EL (cell line): ENCODE measurements at places on chromosomes 1 and 21.

GRCh38 chr1:47837056-47837830, 159.9 kb downstream of the TRABD2B start:
- DNase-seq = no peak

- no peak for DNase-seq
Measured at GRCh38 chr1:24155011-24155782, 12.3 kb upstream of the IL22RA1 start.

DNA sequence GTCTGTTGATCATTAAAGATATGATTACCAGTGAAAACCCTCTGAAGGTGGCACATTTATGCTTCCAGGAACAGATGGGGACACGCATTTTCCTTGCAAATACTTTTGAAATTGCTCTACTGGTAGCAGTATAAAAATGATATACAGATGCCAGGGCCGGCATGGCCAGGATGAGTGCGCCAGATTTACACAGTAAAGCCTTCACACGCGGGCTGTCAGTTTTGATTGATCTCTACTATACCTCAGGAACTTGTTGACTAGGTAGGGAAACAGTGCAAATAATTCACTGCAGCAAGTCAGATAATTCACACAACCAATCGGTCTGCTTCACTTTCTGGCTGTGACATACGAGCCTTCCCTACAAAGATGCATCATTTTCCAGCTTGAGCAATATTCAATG, 123.2 kb upstream of the BARHL2 start:
- no peak for DNase-seq

DNA sequence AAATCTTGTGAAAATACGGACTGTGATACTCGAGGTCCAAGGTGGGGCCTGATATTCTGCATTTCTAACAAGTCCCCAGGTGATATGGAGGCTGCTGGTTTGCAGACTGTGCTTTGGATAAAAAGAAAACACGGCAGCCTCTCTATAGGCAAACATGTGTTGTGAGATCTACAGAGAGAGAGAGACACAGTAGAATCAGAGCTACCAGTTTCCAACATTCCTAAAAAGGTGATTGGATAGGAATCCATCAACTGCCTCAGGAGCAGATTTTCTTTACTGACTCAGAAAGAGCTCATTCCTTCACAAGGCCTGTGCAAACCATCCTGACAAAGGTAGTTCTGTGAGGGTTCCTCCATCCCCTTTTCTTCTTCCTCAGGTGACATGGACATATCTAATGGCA, 651.6 kb upstream of the CAMK1G start:
- DNase-seq = no peak

DNA sequence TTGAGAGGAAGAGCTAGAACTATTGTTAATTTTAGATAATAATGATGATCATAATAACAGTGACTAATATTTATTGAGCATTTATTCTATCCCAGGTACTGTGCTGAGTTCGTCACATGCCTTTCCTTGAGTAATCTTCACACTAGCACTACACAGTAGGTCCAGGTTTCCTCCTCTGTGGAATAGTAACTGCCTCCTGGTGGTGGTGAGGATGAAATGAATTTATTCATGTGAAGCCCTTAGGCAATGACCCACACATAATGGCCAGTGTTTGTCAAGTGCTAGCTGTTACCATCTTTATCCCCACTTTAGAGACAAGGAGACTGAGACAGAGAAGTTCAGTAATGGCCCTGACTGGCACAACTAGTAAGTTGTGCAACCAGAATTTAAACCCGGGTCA, 5.9 kb downstream of the NIPAL3 start:
- peak; percentile 5 for DNase-seq

- peak; percentile 62 for DNase-seq
Measured at GRCh38 chr21:46099476-46099875, 1.6 kb downstream of the COL6A2 start.

DNA sequence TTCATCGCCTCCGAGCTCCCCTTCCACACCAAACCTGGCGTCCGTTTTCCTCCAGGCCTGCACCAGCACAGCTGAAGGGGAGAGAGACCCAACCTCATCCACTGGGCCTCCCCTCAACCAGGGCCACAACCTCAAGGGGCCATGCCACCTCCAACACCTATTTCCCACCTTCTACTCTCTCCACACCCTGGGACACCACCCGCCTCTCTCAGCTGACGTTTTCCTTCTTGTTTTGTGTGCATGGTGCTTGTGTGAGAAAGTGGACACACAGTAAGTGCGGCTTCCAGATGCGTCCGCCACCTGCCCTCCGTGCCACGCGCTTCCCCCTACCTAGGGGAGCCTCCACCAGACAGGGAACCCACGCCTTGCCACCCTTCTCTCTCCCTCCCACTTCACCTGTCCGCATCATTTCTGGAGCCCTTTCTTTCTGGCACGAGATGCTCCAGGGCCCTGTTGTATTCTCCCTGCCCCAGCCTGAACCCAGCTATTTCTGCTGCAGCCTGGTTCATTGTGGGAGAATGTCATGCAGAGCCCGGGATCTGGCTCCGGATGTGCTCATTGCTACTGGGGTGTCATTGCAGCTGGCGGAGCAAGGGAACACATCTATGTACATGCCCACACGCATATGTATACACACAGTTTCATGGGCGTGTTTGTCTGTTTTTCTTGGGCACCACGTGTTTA, 1.3 kb upstream of the GNB1 start:
- no peak for DNase-seq

- DNase-seq = no peak
Measured at GRCh38 chr1:221274373-221274772, 395.1 kb downstream of the HLX start.

DNA sequence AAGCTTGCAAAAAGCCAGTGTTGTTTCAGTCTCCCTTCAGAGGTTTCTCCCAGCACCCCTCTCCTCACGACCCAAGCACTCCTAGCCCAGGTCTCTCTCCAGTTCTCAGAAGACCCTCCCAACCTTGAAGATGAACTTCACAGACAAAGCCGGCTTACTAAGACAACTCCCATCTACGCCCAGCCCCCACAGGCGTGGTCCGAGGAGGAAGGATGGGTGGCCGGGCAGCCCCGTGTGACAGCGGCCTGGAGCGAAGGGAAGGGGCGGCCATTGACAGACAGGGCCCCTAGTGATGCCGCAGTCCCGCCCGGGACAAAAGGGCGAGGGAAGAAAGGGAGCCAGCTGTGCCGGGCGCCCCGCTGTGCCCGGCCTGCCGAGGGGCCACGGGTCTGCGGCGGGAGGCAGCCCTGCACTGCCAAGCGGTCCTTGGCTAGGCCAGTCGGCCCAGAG, 6.9 kb downstream of the PAX7 start:
- no peak for DNase-seq

GRCh38 chr1:183792300-183792699, 12.6 kb upstream of the RGL1 start:
- no peak for DNase-seq

GRCh38 chr1:165153182-165153581, 203.3 kb downstream of the LMX1A start:
- no peak for DNase-seq

GRCh38 chr1:204733289-204733688, 47.8 kb upstream of the LRRN2 start:
- no peak for DNase-seq

DNA sequence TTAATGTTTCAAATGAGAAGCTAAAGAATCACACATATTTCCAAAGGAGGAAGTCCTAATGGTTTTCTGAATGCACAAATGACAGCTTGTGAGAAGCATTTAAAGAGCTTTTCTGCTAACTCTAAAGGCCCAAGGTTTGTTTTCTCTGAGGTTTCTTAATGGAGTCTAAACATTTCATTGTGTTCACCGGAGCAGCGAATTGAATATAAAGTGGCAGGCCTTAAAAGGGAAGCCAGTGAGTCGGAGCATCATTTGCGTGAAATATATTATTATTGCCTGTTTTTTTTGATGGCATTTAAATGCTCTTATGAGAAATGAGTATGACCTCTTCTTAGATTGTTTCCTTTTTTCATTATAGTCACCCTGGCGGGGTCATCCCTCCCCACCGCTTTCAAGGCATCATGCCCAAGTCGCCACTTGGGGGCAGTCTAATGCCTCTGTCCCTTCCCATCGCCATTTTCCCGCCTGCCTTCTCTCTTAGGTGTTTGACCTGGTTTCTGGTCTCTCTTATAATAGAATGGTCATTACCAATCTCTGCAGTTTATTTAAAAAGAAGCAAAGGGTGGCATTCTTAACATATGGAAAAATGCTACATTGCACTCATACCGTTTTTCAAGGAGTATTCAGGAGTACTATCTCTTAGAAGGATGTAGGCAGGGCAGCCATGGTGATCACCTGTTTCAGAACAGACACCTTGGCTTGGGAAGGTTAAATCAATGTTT, 25.3 kb upstream of the OVAAL start:
- DNase-seq = peak; percentile 58

- DNase-seq = no peak
Measured at GRCh38 chr1:177286396-177286795, 115.6 kb downstream of the BRINP2 start.

DNA sequence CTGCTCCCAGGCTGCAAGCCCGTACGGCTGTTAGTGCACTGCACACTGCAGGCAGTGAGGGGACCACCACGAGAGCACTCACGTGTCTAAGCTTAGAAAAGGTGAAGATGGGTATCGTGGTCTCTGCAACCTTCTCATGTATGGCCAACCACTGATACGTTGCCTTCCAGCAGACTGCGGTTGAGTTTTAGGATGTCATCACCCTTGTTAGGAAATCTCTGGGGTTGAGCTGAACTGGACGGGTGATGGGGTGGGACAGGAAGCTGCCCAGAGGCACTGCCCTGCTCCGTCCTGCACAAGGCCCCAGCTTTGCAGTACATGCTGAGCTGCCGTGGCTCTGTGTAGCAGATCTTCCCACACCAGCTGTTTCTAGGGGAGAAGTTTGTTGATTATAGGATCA, 43.3 kb downstream of the FAAP20 start:
- no peak for DNase-seq

- no peak for DNase-seq
Measured at GRCh38 chr1:32220746-32221580, 1.2 kb downstream of the TMEM234 start.

- DNase-seq = no peak
Measured at GRCh38 chr1:160740133-160740688, 1.2 kb downstream of the SLAMF7 start.

DNA sequence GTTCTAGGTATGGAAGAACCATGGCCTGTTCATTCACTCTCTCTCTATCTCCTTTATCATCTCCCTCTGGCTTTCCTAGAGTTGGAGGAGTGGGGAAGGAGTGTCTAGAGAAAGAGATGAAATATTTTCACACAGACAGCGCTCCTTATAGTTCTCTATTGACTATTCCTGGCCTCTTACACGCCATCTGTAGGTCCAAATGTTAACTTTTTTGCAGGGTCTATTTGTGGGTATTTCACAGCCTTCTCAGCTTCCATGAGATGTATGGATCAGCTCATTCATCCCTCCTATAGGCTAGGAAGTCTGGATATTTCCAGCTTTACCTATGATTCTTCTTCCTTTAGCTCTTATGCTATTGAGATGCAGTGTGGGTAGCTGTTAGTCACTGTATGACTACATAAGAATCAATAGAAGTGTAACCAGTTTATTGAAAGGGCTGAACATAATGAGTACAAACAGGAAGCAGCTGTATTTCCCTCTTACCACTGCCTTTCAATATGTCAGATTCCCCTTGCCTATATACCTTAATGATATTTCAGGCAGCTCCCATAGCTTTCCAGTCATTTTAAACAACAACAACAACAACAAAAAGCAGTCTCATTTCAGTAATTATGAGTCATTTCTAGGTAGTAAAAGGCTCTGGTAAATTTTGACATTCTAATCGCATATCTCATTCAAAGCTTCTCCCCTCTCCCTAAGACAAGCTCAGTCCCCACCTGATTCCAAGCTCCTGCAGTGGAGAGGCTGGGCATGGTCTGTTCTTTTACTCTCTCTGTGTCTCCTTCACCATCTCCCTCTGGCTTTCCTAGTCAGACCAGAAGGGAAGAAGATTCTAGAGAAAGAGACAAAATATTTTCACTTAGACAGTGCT, 149.5 kb downstream of the TTLL7 start:
- no peak for DNase-seq

- DNase-seq = no peak
Measured at GRCh38 chr1:108070662-108071061, 105.7 kb upstream of the VAV3 start.

- DNase-seq = peak; percentile 11
Measured at GRCh38 chr1:48931506-48932192, 155.0 kb upstream of the BEND5 start.

DNA sequence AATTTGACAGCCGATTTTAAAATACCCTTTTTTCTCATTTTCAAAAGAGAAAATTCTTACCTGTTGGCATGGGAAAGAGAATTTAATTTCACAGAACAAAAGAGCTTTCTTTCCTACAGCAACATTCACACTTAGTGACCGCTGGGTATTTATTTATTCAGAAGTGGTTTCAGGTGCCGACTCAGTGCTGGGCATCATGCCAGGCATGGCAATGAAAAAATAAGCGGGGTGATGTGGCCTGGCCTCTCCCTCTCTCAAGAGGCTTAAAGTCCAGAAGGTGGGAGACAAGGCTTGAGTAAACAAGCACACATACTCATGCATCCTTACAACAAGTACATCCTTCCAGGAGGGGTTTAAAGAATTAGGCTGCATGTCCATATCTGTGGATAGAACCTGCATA, 4.1 kb upstream of the PCP4 start:
- DNase-seq = no peak

DNA sequence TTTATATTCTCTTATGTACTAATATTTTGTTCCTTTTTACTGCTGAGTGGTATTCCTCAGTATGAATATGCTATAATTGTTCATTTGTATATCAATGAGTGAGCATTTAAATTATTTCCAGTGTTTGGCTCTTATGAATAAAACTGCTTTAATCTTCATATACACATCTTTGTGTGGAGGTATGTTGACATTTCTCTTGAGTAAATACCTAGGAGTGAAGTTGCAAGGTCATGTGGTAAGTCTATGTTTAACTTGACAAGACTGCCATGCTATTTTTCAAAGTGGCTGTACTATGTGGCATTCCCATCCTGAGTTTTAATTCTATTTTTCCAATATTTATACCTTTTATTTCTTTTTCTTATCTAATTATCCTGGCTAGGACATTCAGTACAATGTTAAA, 124.2 kb downstream of the ADSS2 start:
- no peak for DNase-seq

DNA sequence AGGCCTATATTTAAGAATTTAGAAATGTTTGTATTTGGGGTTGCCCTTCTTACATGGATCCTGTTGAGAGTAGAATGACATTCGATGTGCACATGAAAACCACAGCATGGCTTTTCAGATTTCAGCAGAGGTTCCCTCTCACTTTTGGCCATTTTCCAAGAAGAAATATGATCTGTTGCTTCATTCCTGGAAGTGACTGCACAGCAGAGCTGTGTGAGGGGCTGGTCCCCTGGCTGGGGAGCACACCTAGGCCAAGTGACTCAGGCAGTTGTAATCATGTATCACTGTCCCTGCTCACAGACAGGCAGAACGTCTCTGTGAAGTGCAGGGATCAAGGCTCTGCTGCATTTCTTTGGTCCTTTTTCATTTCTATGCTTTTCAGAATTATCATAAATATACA, 32.3 kb downstream of the AGT start:
- peak; percentile 66 for DNase-seq

DNA sequence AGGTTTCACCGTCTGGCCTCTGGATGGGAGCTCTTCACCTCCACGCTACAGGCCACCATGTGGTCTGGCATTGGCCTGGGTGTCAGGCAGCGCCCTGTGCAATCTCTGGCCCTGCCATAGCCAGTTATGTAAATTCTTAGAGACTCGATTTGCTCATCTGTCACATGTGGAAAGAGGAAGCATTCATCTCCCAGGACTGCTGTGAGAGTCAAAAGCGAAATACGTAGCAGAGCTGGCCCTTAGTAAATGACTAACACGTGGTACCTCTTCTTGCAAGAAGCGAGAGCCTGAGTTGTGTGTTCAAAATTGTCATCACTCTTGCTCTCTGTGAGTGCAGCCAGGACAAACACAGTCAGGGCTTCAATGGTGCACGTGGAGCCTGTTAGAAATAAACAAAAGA, 159.0 kb upstream of the BACE2 start:
- no peak for DNase-seq

GRCh38 chr1:95133687-95134086, 16.5 kb downstream of the TLCD4 start:
- no peak for DNase-seq
